Epithelial cell of proximal tubule (primary cell): ENCODE measurements at places on chromosomes 3 and 15.

DNA sequence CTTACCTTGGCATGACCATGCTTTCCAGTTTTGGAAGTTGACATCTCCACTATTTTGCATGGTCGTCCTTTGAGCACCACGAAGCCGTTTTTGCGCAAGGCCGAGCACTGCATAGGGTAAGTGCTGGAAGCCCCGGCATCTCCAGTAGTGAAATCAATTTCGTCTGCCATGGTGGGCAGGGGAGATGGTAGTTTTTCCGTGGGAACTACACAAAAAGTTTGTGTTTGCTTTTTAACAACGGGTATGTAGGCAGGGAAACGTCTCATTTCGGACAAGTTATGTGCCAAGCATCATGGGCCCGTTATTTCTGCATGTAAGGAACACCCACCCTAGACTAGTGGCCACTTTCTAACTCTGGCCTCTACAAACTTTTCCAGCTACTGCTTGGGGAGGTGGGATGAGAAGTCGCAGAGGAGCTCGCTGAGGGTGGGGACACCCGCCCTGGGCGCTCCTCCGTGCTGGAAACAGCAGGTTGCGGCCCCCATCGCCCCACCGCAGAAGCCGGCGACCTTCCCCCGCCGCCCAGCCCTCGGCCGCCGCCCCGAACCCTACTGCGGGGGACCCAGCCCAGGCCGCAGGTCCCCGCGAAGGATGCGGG, 701 bp downstream of the EIF5A2 start:
- DNase-seq: no peak

DNA sequence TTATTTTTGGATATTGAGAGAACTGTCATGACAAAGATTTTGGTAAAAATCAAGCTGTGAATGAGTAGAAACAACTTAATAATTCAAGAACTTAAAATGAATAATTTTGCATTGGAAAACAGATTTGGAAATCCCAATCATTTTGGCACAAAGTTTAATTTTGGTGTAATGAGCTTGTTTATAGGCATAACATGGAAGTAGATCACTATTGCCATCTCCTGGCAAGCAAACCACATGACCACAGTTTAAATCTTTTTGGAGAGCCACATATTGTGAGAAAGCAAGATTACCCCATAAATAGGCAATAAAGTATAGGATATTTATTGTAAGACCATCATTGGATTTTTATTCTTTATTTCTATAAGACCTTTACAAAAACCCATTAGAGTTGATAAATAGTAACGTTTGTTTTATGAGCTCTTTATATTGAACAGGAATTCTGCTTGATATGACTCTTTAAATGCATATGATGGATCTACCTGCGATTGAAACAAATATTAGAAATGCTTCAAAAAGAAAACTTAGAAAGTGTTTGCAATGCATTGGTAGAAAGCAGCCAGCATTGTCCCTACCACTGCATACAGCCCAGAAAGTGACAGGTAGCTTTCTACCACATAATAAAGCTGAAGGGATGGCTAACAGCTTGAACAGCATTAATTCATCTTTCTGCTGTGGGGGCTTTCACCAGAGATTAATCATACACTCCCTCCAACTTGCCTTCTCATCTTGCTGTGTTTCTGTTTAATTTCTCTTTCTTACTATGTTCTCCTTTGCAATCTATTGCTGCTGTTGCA, 766.8 kb downstream of the TBL1XR1 start:
- no peak for DNase-seq

- no peak for DNase-seq
Measured at GRCh38 chr3:65729555-65729954, 309.2 kb downstream of the MAGI1 start.

- DNase-seq: no peak
Measured at GRCh38 chr15:80606511-80607071, 88.5 kb upstream of the ABHD17C start.

- DNase-seq: no peak
Measured at GRCh38 chr3:11248596-11248995, 23.6 kb upstream of the ATG7 start.

- no peak for DNase-seq
Measured at GRCh38 chr3:141853081-141853601, 23.3 kb upstream of the ATP1B3 start.

- no peak for DNase-seq
Measured at GRCh38 chr3:187782006-187782405, 36.7 kb upstream of the BCL6 start.

DNA sequence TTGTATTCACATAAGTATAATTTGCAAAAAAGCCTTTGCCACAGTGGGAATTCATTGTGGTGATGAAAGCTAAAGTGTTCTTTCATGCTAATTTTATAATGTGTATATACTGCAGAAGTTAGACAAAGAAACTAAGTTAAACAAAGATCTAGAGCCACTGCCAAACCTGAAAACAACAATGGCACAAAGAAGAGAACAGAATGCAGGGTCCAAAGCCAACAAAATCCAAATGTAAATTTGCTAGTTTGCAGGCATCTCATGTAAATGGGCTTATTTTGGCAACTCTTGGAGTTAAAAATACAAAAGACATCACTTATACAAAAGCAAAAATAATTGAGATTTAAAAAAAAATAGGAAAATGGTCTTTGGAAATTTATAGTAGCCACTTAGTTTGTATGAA, 123.0 kb downstream of the TCF12 start:
- DNase-seq: no peak

- no peak for DNase-seq
Measured at GRCh38 chr3:44436181-44436580, 41.3 kb downstream of the ZNF445 start.

GRCh38 chr3:43769885-43770425, 79.2 kb downstream of the ABHD5 start:
- DNase-seq: no peak

DNA sequence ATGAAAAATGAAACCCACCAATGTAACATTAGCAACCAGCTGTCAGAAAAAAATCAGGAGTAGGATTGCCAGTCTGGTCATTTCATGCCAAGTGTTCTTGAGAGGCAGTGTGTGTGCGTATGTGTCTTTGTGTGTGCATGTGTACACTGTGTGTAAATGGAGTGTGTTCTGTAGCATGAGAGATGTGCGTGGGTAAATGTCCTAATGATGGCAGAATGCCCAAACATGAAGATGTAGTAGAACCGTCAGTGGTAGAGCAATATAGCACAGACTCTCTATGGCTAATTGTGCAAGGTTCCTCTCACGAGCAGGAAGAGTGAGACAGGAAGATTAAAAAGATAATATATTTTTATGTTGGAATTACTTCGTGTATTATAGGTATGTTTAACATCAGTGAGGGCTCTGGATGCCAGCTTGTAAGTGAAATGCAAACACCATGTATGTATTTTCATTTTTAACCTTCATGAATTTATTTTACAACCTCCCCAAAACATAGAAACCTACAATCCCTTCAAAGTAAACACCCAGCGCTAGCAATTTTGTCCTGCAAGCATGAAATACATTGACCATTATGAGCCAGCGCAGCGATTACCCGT, 1038.7 kb downstream of the IGSF11 start:
- DNase-seq: no peak

DNA sequence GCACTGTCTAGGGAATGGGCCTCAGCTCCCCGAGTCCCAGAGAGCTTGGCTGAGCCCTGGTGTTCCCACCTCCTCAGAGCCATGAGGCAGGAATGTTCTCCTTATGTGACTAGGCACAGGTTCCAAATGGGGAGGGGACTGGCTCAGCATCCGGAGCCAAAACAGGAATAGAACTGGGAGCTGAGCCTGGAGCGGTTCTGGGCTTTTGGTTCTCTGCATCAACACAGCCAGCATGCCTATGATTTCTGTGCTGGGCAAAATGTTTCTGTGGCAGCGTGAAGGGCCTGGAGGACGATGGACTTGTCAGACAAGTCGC, at the start of gene FAM131A:
Gene FAM131A (plus strand): TSS at position 202 of the 316 bp plus-strand sequence. CDS start 31 bp downstream, at position 233.
- DNase-seq: no peak

DNA sequence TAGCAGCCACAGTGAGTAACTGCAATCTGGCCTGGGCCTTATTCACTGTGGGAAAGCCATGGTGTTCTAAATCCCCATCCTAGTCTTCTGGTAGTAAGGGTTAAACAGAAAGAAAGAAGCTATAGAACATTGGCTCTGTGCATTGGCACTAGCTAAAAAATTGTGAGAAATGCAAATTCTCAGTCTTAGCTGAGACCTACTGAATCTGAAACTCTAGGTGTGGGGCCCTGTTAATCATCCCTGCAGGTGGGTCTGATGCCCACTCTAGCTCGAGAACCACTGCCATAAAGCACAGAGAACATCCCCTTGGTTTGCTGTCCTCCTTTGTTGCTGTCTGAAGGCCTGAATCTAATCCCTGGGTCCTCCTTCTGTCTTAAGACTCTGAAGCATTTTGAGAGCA, 59.3 kb downstream of the MEIS2 start:
- no peak for DNase-seq

- DNase-seq: no peak
Measured at GRCh38 chr3:126112531-126113237, 28.8 kb upstream of the SLC41A3 start.

GRCh38 chr3:37689645-37690356, 171.9 kb upstream of the CTDSPL start:
- no peak for DNase-seq

- no peak for DNase-seq
Measured at GRCh38 chr15:101244036-101244781, 7.6 kb downstream of the CHSY1 start.

- no peak for DNase-seq
Measured at GRCh38 chr3:191557322-191557721, 96.4 kb downstream of the PYDC2 start.

GRCh38 chr3:152964911-152965609, 130.1 kb downstream of the P2RY1 start:
- no peak for DNase-seq
